NCI-H1694 (cell line): ENCODE measurements at places on chromosomes 7 and 10.
A peak's percentile ranks its signal among the peaks of the same experiment; 100 is the strongest.

DNA sequence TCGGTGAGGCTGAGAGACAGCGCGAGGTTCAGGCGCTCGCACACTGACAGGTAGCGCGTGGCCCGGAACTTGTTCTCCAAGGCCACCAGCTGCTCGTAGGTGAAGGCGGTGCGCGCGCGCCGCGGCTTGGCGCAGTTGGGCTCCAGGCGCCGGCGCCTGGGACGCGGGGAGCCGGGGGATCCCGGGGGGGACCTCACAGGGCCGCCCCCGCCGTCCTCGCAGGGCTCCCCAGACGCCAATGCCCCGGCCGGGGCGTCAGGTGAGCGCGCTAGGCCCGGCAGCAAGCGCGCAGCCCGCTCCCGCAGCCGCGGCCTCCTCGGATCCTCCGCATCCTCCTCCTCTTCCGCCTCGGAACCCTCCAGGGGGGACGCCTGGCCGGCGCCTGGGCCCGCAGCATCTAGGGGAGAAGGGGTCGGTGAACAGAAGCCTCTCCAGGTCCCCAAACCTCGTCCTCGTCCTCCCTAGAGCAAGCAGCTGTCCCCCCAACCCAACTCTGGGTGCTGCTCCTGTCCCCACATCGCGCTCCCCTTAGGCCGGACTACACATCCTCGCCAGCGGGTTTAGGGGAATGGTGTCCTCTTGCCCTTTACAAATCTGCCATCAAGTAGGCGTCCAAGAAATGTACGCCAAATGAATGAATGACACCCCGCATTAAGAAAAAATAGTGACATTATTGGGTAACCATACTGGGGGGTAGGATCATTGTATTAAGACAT lies 1.9 kb downstream of the NKX1-2 start:
- no peak for DNase-seq

DNA sequence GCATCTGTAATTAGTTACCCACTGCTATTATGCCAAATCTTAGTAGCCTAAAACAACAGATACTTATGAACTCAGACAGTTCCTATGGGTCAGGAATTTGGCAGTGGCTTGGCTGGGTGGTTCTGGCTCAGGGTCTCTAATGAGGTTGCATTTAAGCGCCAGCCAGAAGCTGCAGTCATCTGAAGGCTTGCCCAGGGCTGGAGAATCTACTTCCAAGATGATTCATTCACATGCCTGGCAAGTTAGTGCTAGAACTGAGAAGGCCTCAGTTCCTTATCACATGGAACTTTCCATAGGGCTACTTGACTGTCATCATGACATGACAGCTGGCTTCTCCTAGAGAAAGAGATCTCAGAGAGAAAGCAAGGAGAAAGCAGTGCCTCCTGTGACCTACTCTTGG lies 121.3 kb downstream of the AVL9 start:
- no peak for DNase-seq

GRCh38 chr7:42014625-42015618 lies 222.1 kb downstream of the GLI3 start:
- DNase-seq, result peak; percentile 17

DNA sequence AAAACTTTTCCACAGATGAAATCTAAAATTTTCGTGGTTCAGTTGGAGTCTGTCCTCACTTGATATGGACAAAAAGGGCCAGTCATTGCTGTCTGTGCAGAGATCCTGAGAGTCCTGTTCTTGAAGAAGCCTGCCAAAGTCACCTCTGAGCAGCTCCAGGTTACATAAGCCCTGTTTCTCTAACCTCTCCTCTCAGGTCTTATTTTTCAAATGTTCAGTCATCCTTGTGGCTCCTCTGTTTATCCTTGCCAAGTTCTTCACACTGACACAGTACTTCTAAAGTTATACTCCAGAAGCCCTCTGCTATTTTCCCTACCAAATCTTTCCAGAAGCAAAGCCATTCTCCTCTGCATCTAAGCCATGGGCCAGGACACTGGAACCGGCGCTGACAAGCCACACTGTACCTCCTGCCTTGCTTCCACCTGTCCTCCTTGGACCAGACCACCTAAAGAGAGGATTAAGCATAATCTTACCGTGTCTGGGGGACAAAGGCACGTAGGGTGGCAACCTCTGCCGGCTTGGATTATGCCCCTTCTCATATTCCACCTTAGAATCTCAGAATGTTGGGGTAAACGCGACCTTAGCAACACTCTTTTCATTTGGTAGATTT lies 161.6 kb downstream of the JAZF1 start:
- DNase-seq, result no peak
